Activated CD4-positive, alpha-beta T cell treated with anti-CD3 and anti-CD28 coated beads for 24 hours (primary cell): ENCODE measurements at places on chromosomes 3 and 15.

GRCh38 chr3:158167737-158168557 is 58.1 kb downstream of the RSRC1 start:
- no peak for DNase-seq

DNA sequence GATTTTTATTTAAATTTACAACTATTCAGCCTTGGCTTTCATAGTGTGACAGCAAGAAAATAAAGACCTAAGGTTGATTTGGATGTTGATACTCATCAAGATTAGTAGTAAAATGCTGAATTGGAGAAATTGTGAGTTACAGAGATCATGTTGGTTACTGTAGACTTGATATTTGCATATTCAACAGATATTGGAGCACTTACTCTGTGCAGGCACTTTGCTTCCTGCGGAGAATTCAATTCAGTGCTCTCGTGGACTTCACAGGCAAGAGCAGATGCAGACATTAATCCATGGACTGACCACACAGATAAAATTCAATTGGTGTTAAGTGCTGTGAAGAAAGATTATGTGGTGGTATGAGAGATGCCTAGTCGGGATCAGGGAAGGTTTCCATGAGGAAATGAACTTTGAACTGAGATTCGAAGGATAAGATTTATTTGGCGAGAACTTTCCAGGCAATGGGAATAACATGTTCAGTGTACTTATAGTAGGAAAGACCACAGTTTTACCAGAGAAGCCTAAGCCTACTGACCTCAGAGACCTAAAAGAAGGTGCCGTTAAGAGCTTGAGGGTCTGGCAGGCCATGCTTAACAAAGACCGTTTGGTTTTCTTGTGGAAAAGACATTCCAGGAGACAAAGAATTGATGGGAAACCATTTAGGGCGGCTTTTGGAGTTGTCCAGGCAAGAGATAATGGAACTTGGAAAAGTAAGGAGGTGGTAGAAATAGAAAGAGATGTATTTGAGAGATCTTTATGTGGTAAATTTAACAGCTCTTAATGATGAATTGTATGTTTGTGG is 4.3 kb downstream of the SELENOT start:
- no peak for DNase-seq

GRCh38 chr3:126621627-126622345 is 33.1 kb downstream of the TXNRD3 start:
- DNase-seq: no peak

DNA sequence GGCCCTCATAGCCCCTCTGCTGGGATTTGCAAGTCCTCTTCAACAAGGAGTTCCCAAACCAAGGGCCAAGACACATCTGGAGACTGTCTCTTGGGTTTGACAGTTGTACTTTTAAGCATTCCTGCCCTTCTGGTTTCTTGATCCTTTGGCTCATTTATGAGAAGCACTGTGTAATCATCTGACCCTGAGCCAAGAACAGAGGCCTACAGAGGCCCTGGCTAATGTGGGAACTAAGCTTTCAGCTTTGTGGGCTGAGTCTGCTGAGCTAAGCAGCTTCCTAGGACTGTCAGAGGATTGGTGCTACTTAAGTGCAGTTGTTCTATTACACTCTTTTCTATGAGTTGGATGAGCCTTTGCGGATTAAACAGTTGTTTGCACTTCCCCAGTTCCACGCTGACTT is 178.3 kb downstream of the KBTBD8 start:
- DNase-seq: no peak

- DNase-seq: no peak
Measured at GRCh38 chr3:168088106-168088720, 7.5 kb downstream of the GOLIM4 start.

GRCh38 chr3:42265059-42265991 is 660 bp downstream of the CCK start:
- no peak for DNase-seq

GRCh38 chr3:126969586-126969985 is 13.3 kb upstream of the PLXNA1 start:
- no peak for DNase-seq

GRCh38 chr3:107992976-107993684 is 97.7 kb downstream of the CD47 start:
- no peak for DNase-seq

DNA sequence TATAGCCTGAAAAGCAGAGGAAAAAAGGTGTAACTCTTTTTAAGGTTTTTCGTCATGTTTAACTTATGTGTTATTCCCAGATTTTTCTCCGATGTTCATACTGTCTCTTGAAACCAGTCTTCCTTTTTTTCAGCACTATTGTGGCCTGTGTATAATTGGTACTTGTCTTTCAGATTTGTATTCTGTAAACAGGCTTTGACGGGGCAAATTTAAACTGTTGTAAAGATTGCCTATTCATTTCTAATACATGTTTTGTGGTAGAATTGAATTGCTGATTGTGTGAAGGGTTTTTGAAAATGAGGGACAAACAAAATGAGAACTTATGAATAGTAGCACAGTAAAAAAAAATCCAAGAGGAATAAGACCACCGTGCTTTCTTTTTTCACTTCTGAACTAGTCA is 33.6 kb downstream of the AKAP13 start:
- DNase-seq: no peak

GRCh38 chr3:47772047-47772446 is 9.6 kb downstream of the SMARCC1 start:
- DNase-seq: no peak

GRCh38 chr15:90667073-90667754 is 49.9 kb upstream of the BLM start:
- no peak for DNase-seq

DNA sequence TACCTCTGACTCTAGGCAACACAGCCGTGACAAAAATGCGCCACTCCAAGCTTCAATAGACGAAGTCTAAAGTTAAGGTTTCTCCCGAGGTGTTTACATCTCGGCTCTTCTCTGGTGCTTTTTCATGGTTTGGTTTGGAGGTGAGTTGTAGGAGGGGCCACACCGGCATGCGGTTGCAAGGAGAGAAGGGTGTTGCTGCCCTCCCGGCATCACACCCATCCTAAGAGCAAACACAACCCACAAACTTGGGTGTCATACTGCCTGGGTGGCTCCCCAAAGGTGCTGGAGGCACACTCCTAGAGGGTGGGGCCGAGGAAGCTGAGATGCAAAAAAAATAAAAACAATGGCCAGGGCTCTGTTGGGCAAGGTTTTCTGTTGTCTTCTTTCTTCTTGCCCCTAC is 225.2 kb upstream of the ICE2 start:
- no peak for DNase-seq

DNA sequence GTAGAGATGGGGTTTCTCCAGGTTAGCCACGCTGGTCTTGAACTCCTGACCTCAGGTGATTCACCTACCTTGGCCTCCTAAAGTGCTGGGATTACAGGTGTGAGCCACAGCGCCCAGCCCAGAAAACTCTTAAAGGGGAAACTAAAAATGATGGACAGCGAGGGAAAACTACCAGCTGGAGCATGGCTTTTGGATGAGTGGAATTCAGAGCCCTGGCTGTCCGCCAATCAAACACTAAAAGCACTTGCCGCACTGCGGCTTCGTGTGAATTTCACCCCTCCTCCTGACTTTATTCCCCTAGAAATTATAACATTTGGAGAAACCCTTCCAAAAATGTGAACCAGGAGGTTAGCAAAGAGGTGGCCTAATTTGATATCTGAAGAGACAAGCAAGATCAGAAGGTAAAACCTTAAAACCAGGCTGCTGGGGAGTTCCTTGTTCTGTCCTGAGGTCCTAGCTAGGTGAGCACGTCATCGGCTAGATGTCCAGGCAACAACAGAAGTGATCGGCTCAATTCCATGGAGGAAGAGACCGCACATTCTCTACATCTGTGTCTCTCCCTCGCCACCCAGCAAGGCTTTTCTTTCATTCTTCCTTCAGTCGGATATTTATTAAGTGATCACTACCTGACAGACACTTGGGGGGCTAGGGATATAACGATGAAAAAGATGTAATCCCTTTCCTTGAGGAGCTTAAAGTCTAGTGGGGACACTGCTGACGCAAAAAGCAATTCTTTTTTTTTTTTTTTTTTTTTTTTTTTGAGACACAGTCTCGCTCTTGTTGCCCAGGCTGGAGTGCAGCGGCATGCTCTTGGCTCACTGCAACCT is 1.7 kb downstream of the TM4SF19 start:
- DNase-seq: no peak

GRCh38 chr3:185519021-185519420 is 20.2 kb upstream of the TMEM41A start:
- DNase-seq: no peak

DNA sequence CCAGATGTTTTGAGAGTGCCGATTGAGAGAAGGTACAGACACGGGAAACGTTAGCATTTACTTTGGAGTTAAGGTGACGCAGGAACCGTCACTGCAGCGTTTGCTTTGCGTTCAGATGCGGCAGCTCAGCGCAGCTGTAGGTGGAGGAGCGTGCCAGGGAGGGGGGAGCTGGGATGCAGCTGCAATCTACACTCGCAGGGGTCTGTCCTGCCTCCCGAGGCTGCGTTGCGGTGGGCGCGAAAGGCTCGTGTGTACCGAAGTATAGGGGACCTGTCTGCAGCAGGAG is 425 bp upstream of the FYTTD1 start:
- DNase-seq: peak; percentile 33

GRCh38 chr3:63130625-63131024 is 147.5 kb upstream of the SYNPR start:
- DNase-seq: no peak

DNA sequence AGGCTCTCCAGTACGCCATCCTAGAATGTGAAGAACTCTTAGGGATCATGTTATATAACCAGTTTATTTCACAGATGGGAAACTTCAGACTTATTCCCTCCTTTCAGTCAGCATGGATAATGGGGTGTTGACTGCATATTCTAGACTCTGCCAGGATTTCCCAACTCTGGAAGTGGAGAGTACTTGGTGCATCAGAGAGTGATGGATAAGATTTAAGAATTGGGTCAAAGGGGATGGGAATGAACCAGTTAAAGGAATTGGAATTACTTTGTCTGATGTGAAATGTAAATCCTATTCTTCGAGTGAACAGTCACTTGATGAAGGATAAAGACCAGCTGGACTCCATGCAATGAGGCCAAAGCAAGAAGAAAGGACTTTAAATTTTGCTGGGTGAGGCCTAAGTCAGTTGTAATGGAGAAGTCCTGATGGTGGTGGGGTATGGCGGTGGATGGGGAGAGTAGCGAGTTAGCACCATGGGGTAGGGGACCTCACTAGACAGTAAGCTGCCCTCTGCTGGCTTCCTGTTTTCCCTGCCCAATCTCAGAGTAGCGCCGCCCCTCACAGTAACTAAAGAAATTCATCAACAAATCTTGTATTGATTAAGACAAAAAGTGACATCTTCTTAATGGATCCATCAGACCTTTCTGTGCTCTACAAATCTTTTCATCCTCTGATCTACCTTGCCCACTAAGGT is 7.3 kb upstream of the CACNA1D start:
- no peak for DNase-seq

DNA sequence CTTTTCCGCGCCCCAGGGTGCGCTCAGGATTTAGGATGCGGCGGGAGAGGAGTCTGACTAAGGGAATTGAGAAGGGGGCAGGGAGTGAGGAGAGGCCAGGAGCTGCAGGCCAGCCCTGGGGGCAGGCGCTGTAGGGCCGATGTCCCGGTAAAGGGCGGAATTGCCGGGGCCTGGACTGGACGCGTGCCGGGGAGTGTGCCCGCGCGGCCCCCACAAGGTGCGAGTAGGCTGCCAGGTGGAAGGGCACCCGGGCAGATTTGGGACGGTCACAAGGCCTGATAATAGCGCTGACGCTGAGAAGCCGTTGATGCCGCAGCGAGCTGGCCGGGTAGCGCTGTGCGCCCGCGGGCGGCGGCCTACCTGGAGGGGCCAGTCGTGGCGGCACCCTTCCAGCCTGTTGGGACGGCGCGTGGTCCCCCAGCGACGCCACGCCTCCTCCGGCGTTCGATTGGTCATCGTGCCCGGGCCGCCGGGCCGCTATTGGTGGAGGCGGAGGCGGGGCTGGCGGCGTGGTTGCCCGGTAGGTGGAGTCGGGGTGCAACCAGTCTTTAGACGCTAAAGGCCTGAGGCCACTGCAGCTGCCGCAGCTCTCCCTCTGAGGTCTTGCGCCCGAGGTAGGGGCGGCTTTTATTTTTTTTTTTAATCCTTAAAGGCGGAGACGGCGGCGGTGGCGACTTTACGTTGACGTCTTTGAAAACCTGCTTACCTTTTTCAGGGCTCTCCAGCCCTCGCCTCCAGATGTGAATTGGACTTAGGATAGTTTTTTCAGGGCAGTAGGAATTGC is 903 bp downstream of the SLC25A38 start:
- DNase-seq: peak; percentile 93

DNA sequence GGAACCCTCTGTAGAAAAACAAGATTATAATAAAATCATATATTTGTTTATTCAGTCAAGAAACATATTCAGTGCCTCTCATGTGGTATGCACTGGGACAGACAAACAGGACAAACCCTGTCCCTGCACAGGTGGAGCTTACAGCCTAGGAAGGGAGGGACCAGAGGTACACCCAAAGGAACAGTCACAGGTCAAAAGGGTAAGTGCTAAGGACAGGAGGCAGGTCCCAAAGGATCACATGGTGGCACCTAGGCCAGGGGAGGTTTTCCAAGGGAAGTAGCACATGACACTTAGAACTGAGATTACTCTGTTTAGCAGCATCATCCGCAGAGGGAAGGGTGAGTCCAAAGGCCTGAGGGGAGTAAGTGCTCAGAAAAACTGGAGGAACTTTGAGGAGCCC is 254.4 kb upstream of the ARRDC4 start:
- DNase-seq: no peak

DNA sequence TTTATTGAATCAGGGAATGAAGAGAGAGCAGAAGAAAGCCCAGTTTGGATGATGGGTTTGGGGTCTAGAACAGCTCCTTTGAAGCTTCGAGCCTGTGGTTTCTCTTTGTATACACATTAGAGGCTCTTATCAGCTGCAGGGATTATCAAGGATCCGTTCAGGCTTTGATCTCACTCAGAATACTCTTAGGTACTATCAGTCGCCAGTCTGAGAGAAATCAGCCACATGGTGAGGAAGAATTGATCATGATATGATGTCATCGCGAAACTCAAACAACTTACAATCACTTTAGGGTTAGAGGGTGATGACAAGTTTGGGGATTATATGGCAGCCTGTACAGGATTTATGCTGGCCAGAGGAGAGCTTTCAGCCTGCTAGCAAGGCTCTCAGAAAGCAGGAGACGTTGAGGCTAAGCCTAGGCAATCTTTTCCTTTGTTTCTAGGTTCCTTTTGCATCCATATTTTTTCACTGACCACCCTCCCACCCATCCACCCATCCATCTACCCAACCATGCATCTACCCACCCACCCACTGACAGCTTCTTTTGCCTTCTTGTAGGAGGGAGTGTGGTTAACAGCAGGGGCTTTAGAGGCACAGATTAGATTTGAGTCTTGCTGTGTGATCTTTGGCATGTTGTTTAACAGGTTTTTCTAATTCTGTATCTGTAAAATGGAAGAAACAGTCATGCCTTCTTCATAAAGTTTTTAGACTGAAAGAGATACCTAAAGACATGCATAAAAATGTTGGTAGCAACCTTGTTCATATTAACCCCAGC is 330.4 kb upstream of the LRRFIP2 start:
- DNase-seq: no peak

DNA sequence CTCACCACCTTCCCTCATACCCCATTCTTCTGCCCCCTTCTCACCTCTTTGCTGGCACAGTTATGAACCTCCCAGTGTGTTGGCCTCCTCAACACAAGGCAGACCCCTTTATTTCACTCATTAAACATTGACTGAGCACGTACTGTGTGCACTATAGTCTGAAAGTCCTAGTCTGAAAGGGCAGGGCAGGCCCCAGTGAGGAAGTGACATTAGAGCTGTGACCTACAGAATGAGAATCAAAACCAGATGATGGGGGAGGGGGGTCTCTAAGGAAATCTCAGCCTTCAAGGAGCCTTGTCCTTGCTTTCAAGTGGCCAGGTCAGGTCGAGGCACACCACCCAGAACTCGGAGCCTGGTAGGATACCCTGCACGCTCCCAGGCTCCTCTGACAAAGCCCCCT is 3.5 kb downstream of the SLC28A1 start:
- no peak for DNase-seq

GRCh38 chr3:197495999-197496745 is 59.6 kb downstream of the BDH1 start:
- DNase-seq: no peak
